ENCODE measurements at places on chromosomes 7 and 10.

DNA sequence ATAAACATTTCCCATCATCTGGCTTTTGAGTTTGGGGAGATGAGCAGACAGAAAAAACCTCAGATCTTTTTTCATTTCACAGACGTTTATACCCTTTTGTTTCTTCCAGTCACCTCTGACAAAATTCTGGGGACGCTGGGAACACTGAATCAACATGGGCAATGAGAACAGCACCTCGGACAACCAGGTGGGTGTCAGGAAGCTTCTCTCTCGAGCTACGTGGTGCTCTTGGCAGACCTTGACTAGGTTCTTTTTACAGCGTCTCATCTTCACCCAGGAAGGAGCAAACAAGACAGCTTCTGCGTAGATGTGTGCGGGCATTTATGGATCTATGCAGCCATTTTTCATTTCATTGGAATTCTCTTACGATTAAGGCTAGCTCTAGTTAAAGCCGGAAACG, 32.9 kb downstream of the TACC2 start:
- DNase-seq = no peak

DNA sequence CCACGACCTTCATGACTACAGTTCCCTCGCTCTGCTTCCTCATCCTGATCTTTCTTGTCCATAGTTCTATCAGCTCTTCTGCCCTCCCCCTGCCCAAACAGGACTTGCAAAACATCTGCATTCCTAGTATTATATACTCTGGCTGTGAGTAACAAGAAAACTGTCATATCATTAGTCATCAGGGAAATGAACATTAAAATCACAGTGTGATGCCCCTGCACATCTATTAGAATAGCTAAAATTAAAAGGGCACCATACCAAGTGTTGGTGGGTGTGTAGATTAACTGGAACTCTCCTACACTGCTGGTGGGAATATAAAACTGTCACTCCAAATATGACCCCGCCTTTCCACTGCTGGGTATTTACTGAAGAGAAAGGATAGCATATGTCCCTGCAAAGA, 141.8 kb downstream of the C7orf25 start:
- no peak for DNase-seq

GRCh38 chr7:47418601-47419309, 163.2 kb downstream of the TNS3 start:
- DNase-seq = no peak

DNA sequence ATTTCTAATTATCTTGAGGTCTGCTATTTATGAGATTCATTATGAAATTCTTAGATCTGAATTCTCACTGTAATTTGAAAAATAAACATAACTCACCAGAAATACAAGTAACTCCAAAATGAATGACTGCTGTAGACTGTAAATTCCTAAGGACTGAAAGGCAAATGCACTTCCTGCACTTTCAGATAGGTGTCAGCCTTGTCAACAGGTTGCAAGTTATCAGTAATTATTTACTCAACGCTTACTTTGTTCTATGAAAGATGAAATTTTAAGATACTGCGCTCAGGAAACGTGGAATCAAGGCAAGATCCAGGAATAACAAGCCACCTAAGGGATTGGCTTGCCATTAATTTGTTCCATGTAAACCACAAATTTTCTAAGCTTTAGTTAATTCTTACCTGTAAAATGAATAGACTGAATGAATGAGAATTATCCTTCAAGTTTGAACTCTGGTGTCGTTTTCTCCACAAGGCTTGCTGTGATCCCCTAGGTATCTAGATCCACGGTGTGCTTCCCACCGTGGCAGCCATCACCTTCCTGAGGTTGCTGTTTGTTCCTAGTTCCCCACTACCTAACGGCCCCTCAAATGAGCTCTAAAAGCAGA, 12.6 kb downstream of the DHX32 start:
- no peak for DNase-seq

- DNase-seq = peak; percentile 38
Measured at GRCh38 chr7:137820156-137820555, 26.6 kb downstream of the DGKI start.

GRCh38 chr10:92850185-92850584, 1.9 kb downstream of the EXOC6 start:
- DNase-seq = no peak

- DNase-seq = no peak
Measured at GRCh38 chr10:42732266-42732665, 50.3 kb upstream of the BMS1 start.

DNA sequence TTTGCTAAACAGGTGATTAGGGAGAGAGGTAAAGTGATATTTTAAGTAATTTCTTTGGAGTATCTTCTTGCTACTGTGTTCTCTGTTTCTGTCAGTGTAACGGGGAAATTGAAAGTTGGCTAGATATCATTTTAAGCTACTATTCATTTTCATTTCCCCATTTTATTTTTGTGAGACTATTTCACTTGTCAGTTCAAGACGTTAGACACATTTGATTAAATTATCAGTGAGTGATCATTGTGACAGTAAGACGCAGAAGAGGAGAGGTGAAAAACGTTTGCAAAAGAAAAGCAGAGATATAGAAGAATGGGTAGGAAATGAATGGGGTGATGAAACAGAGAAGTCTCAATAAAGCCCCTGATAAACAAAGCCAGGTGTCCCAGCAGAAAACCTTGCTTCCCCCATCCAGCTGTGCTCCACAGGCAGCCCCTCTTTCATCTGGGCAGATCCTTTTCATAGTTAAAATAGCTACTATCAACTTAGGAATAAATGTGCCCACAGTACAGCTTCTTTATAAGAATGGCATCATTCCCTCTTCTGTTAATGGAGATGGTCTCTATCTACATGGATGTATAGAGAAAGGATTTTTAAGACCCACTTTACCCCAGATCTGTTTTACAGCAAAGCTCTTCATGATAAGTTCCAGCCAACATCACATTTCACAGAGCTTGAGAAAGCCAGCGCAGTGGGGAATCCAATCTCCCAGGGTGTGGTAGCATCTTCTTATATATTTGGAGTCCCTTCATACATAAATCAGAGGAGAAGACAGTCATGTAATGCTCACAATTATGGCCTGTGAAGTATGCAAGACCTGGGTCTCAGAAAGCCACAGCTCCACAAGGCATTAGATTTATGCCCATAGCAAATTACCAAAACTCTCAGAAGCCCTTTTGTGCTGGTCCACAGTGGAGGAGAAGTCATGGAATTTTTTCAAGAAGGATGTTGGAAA, 138.1 kb upstream of the ITGB1 start:
- DNase-seq = no peak

DNA sequence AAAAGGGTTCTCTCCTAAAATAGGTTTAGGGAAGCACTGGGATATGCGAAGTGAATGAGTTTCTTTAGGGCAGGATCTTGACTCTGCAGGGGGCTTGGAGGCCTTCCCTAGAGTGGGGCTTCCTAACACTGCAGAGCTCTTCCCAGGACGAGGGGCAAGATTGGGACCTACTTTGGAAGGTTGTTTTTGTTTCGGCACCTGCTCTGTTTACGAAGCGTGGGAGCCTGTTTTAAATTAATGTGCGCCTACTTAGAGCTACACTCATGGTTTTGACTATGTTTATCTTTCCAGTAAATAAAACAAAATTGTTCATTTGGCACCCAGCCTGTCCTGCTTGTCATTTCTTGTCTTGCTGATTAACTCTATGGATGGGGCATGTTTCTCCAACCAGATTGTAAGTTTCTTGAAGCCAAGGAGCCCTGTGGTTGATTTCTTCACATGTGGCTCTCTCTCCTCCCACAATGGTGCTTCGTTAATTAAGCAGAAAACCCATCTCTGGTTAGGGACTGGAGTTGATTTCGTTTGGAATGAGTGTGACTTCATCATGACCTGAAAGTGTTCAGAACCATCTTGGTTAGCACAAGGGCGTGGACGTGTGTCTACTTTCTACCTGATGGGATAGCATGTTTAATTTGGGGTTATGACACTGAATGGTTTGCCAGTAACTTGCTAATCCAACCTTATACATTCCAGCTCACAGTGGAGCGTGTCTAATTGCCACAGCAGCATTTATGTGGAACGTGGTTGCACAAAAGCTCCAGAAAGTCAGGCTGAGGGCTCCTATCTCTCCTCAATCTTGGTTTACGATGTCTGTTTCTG, 98.1 kb downstream of the TCF7L2 start:
- no peak for DNase-seq

GRCh38 chr10:1960982-1961381, 223.7 kb upstream of the ADARB2 start:
- DNase-seq = no peak

GRCh38 chr7:67817481-67817880, 820.8 kb downstream of the TYW1 start:
- no peak for DNase-seq

DNA sequence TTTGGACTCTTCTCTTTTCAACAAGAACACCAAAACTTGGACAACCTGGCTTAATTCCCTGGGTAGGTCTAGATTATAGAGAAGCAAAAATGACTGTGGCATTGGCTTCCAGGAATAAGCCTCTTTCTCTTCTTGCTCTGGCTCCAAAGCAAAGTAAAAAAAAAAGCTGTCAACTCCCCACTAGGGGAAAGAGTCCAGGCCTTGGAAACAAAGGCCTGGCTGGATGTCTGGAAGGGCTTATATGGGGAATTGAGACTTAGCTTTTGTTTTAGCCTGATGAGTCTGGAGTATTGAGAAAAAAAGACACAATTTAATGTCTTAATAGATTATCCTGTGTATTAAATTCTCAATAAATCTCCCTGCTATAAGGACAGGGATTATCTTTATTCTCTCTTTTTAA, 300.6 kb downstream of the SORCS3 start:
- no peak for DNase-seq

DNA sequence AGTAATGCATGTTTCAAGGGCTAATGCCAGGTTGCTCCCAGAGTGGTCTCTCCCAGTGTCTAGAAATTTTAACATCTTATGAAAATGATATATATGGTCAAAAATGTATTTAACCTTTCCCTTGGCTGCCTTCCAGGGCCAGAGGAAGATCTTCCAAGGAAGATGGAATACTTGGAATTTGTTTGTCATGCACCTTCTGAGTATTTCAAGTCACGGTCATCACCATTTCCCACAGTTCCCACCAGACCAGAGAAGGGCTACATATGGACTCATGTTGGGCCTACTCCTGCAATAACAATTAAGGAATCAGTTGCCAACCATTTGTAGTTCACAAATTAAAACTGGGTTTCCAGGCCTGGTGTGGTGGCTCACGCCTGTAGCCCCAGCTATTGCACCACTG, 9.0 kb downstream of the GATAD1 start:
- no peak for DNase-seq

DNA sequence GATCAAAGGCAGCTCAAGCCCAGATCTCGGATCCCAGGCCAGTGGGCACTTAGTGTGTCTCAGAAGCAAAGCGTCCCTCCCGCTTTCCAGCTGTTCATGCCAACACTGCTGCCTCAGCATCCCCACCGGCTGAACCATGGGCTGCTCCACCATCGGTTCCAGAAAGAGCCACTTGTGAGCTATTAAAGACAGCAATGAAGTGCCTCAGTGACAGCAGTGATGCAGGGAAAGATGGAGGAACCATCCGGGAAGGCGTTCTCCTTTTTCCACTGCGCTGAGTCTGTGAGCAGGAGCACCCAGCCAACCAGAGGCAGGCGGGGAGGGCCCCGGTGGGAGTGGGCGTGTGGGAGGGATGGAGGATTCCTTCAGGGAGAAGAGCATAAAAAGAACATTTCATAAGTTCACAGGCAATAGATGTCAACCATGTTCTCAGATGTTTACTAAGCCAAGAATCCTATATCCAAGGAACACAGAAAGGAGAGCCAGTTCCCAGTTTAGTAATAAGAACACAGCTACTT, 96.2 kb upstream of the MKI67 start:
- no peak for DNase-seq

- no peak for DNase-seq
Measured at GRCh38 chr7:158520825-158521224, 66.8 kb downstream of the PTPRN2 start.

- no peak for DNase-seq
Measured at GRCh38 chr10:50421026-50421719, 169.9 kb upstream of the ASAH2 start.

DNA sequence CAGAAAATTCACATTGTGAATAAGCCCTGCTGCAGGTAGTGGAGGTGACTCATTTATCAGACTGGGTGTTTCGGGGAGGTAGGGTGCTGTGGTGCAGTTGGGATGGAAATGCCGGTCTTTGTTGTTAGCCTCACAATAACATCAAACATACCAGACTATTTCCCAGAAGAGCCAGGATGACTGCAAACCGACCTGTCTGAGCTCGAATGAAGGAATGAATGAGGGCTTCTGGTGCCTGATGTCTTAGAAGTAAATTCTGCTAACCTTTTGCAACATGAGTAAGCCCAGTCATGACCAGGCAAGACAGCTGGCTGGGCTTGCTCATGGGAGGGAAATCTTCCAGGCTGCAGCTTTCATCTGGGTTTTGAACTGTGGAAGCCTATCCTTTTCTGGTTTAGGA, 2.4 kb upstream of the VDAC2 start:
- DNase-seq = no peak

GRCh38 chr7:390761-391410, 100.9 kb downstream of the FOXL3 start:
- no peak for DNase-seq

GRCh38 chr10:3873728-3874461, 88.9 kb upstream of the KLF6 start:
- no peak for DNase-seq

GRCh38 chr10:77746047-77746707, 108.6 kb upstream of the KCNMA1 start:
- DNase-seq = no peak

- DNase-seq = no peak
Measured at GRCh38 chr7:36116347-36117202, 36.5 kb upstream of the EEPD1 start.

- DNase-seq = no peak
Measured at GRCh38 chr10:90652519-90652918, 205.3 kb downstream of the HTR7 start.

- DNase-seq = no peak
Measured at GRCh38 chr10:70692043-70692603, 19.8 kb downstream of the ADAMTS14 start.

DNA sequence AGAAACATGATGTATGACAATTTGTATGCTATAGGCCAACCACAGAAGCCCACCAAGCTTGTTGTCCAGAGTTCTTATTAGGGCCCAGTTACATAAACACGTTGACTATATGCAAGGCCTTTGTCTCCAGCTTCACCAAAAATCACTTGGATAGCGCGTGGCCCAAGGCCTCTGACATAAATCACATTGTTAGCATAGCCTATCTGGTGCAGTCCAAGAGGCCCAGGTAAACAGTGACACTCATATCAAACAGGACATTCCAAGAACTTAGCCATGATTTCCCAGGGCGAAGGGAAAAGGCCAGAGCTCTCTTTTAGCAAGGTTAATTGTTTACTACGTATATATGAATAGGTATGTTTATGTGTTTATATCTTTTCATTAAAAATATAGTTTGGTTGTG, 337.2 kb upstream of the CELF2 start:
- DNase-seq = no peak

DNA sequence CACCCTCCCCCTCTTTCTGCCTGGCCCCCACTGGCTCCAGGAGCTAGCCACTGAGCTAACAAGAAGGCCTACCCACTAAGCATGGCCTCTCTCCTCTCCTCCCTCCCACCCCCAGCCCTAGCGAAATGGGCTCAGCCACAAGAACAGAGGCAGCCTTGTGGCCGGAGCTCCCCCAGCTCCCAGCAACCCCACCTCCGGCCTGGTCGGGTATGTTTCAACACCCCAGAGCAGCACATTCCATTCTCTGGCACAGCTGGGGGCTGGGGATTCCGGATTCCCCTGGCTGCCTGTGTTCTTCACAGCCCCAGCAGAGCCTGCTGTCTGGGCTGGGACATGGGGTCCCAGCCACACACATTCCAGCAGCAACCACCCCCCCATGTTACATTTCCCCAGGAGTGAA, 9.0 kb downstream of the SFRP5 start:
- no peak for DNase-seq

GRCh38 chr10:44976352-44977198, 2.0 kb downstream of the DEPP1 start:
- no peak for DNase-seq

GRCh38 chr10:69045441-69046300, 42.2 kb upstream of the SRGN start:
- no peak for DNase-seq
